Calu3 (cell line): ENCODE measurements at places on chromosomes 5 and 9. TPM values are rescaled to one million over a fixed set of nuclear protein-coding genes. Genes with fewer than 3 reads are reported as not detected.

DNA sequence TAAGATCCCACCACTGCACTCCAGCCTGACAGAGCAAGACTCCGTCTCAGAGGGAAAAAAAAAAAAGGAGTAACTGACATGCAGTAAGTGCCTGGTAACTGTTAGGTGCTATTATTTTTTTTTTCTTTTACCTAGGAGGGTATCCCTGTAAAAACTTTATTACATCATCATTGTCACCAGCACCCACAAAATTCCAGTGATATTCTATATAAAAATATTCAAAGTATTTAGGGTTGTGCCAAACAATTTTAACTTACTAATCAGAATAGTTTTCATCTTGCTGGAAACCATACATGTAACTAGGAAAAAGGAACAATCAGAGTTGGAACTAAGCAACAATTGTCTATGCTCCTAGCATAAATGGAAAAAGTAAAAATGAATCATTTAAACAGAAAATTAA lies 112.4 kb downstream of the SSBP2 start:
- H3K4me1 ChIP-seq: no peaks in the 10 kb centered on the region
- no peak overlapping the region for H3K27ac ChIP-seq
- DNase-seq: no peak
- H3K36me3 ChIP-seq: no peaks in the 10 kb centered on the region
- no peak overlapping the region for H3K4me3 ChIP-seq
- no peaks in the 10 kb centered on the region for H3K27me3 ChIP-seq

GRCh38 chr5:132557478-132558172 lies 848 bp downstream of the RAD50 start:
- H3K36me3 ChIP-seq: peaks cover 21% of the 10 kb centered on the region
- peaks cover 16% of the 10 kb centered on the region for H3K4me1 ChIP-seq
- no peaks in the 10 kb centered on the region for H3K27me3 ChIP-seq

DNA sequence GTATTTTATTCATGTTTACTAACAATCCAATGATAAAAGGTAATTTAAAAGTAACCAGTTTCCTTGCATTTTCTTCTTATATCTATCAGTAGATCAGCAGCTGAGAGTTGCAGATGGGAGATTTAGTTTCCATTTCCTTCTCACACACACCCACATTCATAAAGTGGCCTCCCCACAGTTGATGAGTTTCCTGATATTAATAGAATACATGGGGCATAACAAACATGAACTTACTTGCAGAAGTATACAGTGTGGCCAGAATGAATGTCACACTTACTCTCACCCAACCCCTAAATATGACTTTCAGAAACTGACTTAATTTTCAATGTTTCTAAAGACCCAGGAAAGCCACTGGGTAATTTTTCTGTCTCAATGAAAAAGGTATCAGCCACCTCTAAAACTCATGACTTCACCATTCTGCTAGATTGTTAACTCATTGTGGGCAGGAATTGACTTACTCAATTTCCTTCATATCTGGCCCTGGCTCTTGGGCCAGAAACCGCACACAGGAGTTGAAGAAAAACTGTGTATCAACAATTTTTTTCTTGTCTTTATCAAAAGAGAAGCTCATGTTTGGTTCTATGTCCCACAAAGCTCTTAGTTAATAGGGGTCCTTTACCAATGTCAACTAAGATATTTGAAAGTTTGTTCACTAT lies 63.5 kb upstream of the OSMR start:
- peaks cover 51% of the 10 kb centered on the region for H3K27me3 ChIP-seq
- no peak overlapping the region for H3K27ac ChIP-seq
- H3K4me1 ChIP-seq: no peaks in the 10 kb centered on the region
- H3K36me3 ChIP-seq: no peaks in the 10 kb centered on the region
- no peak overlapping the region for H3K4me3 ChIP-seq

The SPACA9 gene
- 2.2 and 2.5 TPM in 2 replicates for total RNA-seq
